ENCODE measurements at places on chromosomes 7 and 10. TPM values are rescaled to one million over a fixed set of nuclear protein-coding genes. Genes with fewer than 3 reads are reported as not detected.

DNA sequence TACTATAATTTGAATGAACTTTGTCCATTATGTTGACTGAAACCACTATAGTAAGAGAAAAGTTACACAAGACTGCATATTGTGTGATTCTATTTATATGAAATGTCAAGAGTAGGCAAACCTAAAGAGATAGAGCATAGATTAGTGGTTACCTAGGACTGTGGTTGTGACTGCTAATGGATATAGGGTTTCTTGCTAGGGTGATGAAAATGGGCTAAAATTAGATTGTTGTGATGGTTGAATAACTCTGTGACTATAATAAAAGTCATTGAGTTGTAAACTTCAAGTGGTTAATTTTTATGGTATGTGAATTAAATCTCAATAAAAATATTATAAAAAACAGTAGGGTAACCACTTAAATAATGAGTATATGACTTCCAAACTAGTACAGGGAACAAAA lies 142.9 kb upstream of the AHR start:
- DNase-seq: no peak

Gene GALNT17
- total RNA-seq: 38.7 TPM

Gene GSAP
- total RNA-seq: 65.2 TPM

DNA sequence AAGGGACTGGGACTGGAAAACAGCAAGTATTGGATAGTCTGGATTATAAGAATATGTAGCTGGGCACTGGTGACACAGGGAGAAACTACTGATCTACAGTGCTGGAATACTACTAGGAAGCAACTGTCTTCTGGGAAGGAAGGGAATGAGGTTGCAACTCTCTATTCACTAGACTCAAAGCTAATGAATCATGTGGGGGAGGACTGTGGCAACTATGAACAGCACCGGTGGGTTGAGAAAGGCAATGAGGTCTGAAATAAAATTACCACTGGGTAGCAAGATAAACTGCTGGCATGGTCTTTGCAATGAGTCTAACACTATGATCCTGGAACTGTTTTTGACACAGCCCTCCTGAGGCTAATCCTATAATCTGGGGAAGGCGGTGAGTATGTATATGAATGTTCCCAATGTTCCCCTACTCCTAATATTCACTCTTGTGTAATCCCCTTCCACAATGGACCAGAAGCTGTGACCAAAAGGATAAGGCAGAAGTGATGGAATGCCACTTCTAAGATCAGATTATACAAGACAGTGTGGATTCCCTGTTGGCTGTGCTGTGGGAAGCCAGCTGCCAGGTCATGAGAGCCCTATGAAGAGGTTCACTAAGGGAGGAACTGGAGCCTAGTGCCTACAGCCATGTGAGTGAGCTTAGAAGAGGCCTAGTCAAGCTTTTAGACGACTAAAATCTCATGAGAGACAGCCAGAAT lies 101.3 kb upstream of the DNAJB12 start:
- peak; percentile 73 for DNase-seq

- DNase-seq: no peak
These were observed 113.4 kb downstream of the VIPR2 start for GRCh38 chr7:159031135-159031701.

Gene ARPC1A
- 120 TPM for total RNA-seq

Gene KIAA1217
- total RNA-seq: 104 TPM

Gene UPK3BL2
- total RNA-seq: 17.5 TPM

GRCh38 chr7:44505595-44505994 lies 15.1 kb upstream of the NUDCD3 start:
- DNase-seq: no peak

- no peak for DNase-seq
These were observed 59.8 kb upstream of the PTN start for GRCh38 chr7:137403353-137403695.

GRCh38 chr10:73877533-73878160 lies 3.3 kb upstream of the CAMK2G start:
- DNase-seq: no peak

Gene MMP21
- total RNA-seq: not detected

GRCh38 chr10:33441561-33441960 lies 107.1 kb upstream of the NRP1 start:
- DNase-seq: no peak

All from thyroid gland (tissue), 4 donors.